Activated T-cell treated with anti-CD3 and anti-CD28 coated beads, Interleukin-2, amount 50 U/mL, for 24 hours (primary cell): ENCODE measurements at places on chromosomes 1 and 21.

- no peak for DNase-seq
Observed at GRCh38 chr1:94527447-94528031, 14.0 kb downstream of the F3 start.

DNA sequence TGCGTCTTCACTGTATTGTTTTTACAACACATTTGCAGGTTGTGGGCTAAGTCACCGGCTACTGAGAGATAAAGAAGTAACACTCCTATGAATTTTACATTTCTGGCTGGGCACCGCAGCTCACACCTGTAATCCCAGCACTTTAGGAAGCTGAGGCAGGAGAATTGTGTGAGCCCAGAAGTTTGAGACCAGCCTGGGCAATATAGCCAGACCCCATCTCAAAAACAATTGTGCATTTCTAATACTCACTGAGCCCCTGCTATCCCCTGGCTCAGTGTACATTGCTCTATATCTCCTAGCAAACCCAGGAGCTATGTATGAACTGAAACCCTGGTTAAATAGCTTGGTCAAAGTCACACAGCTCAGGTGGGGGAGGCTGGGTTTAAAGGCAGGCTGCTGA lies 108.7 kb downstream of the ZNF281 start:
- DNase-seq = no peak

DNA sequence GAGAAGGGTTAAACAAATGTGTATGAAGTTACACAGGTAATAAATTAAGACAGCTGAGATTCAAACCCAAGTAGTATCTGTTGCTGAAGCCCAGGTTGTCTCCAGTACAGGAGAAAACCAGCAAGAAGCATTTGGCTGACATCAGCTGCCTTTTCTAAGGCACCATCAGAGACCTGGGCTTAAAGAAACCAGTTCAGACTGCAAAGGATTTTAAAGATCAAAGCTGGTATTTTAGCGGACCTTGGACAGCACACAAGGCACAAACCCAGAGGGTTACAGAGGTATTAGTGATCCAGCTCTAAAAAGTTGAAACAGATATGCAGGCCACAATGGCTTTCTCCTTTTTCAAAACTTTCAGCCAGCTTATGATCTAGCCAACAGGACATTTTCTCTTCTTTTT lies 23.4 kb downstream of the BEND5 start:
- DNase-seq = no peak

DNA sequence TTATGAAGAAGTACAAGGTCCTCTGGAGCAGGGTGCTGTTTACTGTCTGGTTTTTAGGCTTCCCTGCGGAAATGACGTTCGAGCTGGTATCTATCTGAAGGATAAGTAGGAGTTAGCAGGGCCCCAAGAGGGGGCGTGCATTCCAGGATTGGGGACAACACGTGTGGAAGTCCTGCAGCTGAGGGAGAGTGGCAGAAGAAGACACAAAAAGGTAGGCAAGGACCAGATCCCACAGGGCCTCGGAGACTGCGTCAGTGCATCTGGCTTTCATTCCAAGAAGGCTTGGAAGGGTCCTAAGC lies 5.9 kb downstream of the RIMS3 start:
- DNase-seq = no peak

DNA sequence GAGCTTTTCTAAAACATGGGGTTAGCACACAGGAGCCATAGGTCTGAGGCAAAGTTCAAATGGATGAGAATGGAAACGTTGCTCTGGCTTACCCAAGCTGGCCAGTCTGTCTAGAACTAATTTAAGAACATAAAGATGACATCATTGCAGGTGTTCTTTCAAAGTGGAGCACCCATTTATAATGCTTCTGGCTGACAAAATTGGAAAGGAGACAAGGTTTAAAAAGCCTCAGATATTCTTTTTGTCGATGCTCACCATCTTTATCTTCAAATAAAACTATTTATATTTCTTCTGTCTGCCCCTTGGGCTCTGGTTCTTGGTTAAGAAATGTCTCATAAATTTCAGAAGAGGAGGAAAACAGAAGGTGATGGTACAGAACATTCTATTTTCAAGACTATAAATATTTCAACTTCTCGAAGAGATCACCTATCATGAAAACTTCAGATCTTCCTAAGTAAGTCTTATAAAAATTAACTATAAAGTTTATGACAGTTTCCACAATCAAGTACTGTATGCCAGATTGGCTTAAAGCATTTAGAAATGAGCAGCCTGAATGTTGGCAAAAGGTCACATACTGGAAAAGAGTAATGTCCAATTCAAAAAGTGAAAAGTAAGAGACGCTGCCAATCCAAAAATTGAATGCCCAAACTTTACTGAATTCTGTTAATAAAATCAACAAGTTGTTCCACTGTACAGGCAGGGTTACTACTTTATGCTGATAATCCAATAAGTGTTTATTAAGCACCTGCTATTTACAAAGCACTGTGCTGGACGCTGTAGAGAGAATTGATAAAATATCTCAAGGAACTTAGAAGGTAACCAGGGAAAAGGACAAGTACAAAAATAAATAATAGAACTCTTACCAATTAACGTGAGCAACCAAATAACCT lies 92.0 kb downstream of the ETS2 start:
- no peak for DNase-seq

DNA sequence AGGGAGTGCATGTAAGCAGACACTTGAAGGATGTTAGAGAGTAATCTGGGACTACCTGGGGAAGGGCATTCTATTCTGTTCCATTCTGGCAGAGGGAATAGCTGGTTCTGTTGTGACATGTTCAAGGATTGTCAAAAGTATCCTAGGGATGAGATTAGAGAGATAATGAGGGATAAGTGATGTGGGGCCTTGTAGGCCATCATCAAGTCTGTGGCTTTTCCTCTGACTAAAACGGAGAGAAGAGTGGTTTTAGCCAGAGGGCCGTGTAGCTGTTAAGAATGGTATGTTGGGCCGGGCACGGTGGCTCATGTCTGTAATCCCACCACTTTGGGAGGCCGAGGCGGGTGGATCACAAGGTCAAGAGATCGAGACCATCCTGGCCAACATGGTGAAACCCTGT lies 23.6 kb downstream of the TGFB2 start:
- DNase-seq = no peak

DNA sequence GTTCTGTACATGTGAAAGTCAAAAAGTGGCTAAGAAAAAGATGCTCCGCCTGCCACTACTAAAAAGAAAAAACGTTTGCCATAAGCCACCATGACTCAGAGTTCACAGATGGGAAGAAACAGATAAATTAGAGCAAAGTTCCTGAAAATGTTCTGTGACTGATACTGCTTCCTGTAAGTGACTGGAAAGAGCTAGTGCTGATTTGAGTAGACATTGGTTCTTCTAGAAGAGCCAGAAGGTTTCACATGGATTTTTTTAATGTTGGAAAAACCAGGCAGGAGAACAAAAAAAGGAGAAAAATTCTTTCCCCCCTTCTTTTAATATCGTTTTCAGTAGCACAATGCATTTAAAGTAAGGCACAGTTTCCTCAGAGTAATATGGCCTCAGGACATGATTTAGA lies 221.4 kb downstream of the HLX start:
- DNase-seq = no peak

DNA sequence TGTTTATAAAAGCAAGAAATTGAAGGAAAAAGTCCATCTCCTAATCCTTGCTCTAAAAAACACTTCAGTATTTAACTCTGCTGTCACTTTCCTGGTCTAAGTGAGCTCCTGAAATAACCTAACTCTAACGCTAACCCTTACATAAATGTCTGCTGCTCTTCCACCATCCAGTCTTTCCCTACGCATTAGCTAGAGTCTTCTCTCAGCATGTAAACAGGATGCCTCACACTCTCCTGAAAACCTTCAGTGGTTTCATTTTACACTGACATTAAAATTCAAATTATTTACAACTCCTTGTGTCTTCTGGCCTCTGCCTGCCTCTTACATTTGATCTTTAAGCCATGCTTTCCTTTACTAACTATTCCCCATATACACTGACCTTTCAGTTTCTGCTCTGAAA lies 697.6 kb upstream of the CXADR start:
- no peak for DNase-seq

GRCh38 chr1:16720351-16721223 lies 19.7 kb upstream of the RNU1-4 start:
- peak; percentile 32 for DNase-seq

- DNase-seq = peak; percentile 91
Observed at GRCh38 chr1:148388260-148389026, 94.7 kb downstream of the PPIAL4G start.

DNA sequence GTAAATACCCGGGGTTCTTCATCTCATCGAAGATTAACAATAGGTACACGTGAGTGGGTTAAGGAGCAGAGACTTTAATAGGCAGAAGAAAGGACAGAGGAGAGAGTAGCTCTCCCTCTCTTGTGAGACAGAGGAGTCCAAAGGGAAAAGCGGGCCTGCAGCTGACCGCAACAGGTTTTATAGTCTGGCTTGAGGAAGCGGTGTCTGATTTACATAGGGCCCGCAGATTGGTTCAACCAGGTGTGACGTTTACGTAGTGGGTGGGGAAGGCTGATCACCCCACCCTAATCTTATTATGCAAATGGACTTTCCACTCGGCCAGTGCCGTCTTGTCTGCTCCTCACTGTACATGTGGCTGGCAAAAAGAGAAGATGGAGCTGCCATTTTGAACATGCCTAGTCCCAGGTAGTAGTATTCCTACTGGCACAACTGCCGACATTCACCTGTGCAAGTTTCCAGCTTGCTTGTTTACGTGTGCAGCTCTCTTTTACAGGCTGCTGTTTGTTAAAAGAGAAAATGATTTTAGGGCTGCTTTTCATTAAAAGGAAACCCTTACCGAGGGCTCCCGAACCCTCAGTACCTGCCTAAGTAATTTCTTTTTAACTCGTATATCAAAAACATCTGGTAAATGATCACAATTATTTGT lies 10.6 kb downstream of the CDC14A start:
- no peak for DNase-seq

DNA sequence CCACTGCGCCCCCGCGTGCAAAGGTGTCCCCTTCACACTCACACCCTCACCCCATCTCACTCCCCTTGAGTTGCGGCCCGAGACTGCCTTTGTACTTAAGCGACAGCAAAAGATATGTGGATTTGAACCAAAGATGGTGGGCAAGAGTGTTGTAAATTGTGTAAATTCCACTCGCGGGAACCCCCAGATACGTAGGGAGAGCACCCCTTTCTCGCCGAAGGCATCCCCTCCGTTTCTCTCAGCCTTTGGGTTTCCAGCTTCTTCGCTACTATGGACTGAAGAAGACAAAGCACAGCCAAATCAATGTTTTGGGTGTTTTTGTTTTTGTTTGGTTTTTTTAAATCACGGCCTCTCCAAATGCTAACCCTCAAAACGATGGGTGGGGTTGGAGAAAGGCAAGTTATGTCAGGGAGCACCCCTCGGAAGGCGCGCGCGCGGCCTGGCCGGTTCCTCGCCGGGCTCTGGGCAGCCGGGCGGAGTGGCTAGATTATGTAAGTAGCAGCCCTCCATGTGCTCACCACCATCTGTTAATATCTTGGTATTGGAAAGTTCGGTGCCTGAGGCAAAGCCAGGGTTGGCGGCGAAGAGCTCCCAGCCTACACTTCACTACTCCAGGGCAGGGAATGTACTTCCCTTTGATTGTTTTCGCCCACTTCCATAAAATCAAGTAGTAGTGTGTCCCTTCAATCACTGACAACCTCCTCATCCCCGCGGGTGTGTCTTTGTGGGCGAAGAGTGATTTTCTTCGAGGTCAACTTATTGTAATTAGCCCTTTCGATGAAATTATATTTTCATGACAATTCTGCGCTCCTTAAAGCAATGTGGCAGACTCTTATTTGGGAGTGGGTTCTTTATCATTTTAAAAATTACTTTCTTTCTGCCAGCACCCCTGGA lies 4.0 kb upstream of the PROX1 start:
- no peak for DNase-seq

DNA sequence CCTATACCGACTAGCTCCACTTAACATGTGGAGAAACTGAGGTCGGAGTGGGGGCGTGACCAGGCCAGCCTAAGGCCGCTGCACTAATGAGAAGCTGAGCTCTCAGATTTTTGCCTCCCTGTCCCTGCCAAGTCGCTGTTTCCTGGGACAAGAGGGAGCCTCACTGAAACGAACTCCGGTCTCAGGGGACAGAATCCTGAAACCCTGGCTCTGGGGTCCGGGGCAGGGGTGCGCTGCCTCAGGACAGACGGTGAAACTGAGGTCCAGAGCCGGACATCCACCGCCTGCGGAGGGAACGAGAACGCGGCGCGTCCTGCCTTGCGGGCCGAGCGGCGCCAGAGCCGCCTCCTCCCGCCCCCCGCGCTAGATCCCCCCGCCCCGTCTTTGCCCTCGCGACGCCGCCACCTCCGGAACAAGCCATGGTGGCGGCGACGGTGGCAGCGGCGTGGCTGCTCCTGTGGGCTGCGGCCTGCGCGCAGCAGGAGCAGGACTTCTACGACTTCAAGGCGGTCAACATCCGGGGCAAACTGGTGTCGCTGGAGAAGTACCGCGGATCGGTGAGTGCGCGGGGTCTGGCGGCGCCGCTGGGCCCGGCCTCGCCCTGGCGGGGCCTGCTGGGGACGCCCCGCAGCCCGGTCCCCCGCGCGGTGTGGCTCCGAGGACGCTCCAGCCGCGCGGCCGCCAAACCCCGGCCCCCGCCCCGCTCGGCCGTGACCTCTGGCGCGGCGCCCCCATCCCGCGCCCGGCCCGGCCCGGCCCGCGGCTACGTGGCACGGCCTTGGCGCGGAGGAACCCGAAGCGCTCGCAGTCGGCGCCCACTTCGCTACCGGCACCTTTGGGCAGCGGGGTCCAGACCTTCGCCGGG lies at the start of gene GPX7:
Gene GPX7, plus strand, starts transcription at position 381 of the 865 bp plus-strand sequence. Its CDS starts 39 bp downstream, at position 420.
- peak; percentile 77 for DNase-seq

GRCh38 chr1:21139601-21140000 lies 37.1 kb downstream of the EIF4G3 start:
- no peak for DNase-seq

GRCh38 chr21:38999161-38999560 lies 184.1 kb downstream of the PSMG1 start:
- DNase-seq = no peak

GRCh38 chr1:172276120-172276818 lies 144.2 kb upstream of the C1orf105 start:
- DNase-seq = no peak

DNA sequence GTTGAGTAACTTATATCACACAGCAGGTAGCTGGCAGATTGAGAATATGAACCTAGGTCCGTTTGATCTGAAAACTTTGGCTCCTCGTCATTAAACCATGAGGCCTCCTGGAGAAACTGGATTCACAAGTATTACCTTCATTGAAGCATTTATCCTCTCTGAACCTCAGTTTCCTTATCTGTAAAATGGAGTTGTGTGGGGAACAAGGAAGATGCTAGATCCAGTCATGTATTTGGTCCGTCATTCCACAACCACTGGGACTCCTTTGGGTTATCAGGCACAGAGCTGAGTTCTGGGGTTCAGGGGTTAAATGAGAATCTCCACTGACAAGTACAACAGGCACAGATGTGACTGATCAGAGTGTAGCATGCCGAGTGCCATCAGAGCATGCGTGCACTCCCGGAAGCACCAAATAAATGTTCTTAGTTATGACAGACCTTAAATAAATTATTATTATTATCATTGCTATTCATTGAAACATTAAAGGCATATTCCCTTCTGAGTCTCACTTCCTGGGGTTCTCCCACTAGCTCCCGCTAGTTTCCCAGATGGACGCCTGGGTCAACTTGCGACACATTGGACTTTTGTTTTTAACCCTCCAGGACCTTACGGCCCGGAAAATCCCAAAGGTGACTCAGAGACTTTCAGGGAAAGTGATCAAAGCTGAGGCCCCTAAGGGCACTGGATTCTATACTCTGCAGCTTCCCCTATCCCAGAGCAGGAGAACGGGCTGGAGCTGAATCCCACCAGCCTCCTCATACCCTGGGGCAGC lies 130.6 kb downstream of the PLPP3 start:
- no peak for DNase-seq
